Esophagus squamous epithelium (tissue), 5 donors: ENCODE measurements at places on chromosomes 16 and 17. TPM values are rescaled to one million over a fixed set of nuclear protein-coding genes. Genes with fewer than 3 reads are reported as not detected.

Gene NT5M
- total RNA-seq = 2.7 TPM

Gene P3H4
- 7.1 TPM for total RNA-seq

Gene COX6A2
- not detected for total RNA-seq

Gene RNU2-1
- total RNA-seq = not detected

Gene KRTAP2-2
- total RNA-seq = not detected

Gene ARRB2
- total RNA-seq = 12.6 TPM

- H3K27me3 ChIP-seq = no peaks in the 10 kb centered on the region
- H3K27ac ChIP-seq = no peak overlapping the region
- H3K36me3 ChIP-seq = no peaks in the 10 kb centered on the region
Measured at GRCh38 chr16:26344240-26344776, 652.5 kb downstream of the HS3ST4 start.

DNA sequence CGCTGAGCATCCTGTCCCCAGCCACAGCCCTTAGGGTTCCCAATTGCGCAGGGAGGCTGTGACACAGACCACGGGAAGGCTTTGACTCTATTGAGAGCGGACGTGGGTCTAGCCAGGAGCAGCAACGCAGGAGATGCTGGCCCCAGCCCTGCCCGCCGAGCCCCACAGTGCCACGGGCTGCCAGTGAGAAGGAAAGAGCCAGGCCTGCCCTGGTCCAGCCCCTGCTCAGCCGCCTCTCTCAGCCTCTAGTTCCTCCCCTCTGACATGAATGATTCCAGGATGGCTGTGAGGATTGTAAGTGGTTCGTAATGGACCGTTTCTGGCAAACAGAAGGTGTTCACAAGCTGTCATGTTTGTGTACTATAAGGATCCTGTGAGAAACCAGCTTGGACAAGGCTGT lies 2.5 kb downstream of the BHLHA9 start:
- no peak overlapping the region for H3K27ac ChIP-seq
- peaks cover 81% of the 10 kb centered on the region for H3K27me3 ChIP-seq
- H3K36me3 ChIP-seq = no peaks in the 10 kb centered on the region
- DNase-seq = no peak
- H3K4me1 ChIP-seq = peaks cover 36% of the 10 kb centered on the region

GRCh38 chr17:80704894-80705293 lies 160.3 kb downstream of the RPTOR start:
- H3K27me3 ChIP-seq = no peaks in the 10 kb centered on the region
- no peaks in the 10 kb centered on the region for H3K36me3 ChIP-seq
- DNase-seq = no peak
- peaks cover 12% of the 10 kb centered on the region for H3K4me1 ChIP-seq

DNA sequence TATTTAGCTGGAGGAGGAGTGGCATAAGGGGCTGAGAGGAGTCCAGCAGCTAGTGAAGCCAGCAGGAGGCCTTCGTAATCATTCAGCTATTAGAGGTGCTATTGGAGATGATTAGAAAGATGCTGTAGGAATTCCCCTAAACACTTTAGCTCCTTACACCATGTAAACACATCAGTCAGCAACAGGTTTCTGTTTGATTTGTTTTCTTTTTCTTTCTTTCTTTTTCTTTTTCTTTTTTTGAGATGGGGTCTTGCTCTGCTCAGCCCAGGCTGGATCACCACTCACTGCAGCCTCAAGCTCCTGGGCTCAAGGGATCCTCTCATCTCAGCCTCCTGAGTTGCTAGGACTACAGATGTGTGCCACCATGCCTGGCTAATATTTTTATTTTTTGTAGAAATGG lies 10.6 kb upstream of the SEPHS2 start:
- DNase-seq = no peak
- no peak overlapping the region for H3K27ac ChIP-seq
- H3K36me3 ChIP-seq = no peaks in the 10 kb centered on the region
- H3K4me3 ChIP-seq = no peak overlapping the region

DNA sequence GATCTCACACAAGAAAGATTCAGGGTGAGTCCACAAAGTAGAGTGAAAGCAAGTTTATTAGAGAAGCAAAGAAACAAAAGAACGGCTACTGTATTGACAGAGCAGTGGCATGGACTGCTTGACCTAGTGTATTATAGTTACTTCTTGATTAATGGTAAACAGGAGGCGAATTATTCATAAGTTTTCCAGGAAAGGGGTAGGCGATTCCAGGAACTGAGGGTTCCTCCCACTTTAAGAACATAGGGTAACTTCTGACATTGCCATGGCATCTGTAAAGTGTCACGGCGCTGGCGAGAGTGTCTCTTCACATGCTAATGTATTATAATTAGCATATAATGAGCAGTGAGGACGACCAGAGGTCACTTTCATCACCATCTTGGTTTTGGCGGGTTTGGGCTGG lies 93.2 kb downstream of the CACNG3 start:
- no peaks in the 10 kb centered on the region for H3K36me3 ChIP-seq
- no peak for DNase-seq
- H3K27me3 ChIP-seq = no peaks in the 10 kb centered on the region
- no peak overlapping the region for H3K27ac ChIP-seq
- H3K4me3 ChIP-seq = no peak overlapping the region

- H3K4me1 ChIP-seq = no peaks in the 10 kb centered on the region
- H3K27ac ChIP-seq = no peak overlapping the region
- H3K36me3 ChIP-seq = peaks cover 100% of the 10 kb centered on the region
- H3K27me3 ChIP-seq = no peaks in the 10 kb centered on the region
Measured at GRCh38 chr17:4675791-4676190, 28.1 kb downstream of the PELP1 start.

GRCh38 chr16:67760956-67761230 lies 41.8 kb upstream of the GFOD2 start:
- no peaks in the 10 kb centered on the region for H3K27me3 ChIP-seq
- peaks cover 18% of the 10 kb centered on the region for H3K4me1 ChIP-seq
- H3K27ac ChIP-seq = no peak overlapping the region
- H3K36me3 ChIP-seq = peaks cover 7% of the 10 kb centered on the region
- no peak for DNase-seq

DNA sequence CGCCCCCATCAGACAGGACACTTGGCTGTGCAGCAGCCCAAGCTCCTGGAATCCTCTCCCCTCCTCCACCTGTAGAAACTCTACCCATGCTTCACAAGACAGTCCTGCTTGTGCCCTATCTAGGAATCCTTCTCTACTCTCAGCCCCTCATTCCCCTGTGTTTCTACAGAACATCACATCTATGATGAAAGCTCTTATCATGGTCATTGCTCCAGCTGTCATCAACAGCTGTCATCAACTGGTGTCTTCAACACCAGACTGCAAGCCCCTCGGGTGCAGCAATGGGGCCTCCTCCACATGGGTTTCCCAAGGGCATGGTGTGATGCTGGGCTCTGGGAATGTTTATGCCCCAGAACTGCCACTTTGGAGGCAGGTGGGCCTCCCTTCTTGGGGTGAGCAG lies 21.1 kb upstream of the CDRT4 start:
- H3K27me3 ChIP-seq = no peaks in the 10 kb centered on the region
- no peak overlapping the region for H3K27ac ChIP-seq
- DNase-seq = no peak
- no peak overlapping the region for H3K4me3 ChIP-seq
- H3K36me3 ChIP-seq = peaks cover 6% of the 10 kb centered on the region
